ENCODE measurements at places on chromosomes 11 and 22.
A peak's percentile ranks its signal among the peaks of the same experiment; 100 is the strongest.

- no peak for DNase-seq
These were observed 110.6 kb downstream of the SGSM3 start for GRCh38 chr22:40480996-40481395.

DNA sequence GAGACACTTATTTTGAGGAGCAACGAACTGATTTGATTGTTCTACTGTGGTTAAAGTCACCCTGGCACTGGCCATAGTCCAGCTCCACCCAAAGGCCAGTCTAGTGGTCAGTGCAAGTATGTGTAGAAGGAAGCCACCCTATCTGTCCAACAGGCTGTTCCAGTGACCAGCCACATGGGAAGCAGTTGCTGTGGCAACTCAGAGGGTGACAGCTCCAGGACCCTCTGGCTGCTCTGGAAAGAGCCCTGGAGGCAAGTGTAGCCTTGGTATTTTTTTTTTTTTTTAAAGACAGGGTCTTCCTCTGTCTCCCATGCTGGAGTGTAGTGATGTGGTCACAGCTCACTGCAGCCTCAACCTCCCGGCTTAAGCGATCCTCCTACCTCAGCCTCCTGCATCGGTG, 27.8 kb downstream of the LMO1 start:
- DNase-seq, result no peak

DNA sequence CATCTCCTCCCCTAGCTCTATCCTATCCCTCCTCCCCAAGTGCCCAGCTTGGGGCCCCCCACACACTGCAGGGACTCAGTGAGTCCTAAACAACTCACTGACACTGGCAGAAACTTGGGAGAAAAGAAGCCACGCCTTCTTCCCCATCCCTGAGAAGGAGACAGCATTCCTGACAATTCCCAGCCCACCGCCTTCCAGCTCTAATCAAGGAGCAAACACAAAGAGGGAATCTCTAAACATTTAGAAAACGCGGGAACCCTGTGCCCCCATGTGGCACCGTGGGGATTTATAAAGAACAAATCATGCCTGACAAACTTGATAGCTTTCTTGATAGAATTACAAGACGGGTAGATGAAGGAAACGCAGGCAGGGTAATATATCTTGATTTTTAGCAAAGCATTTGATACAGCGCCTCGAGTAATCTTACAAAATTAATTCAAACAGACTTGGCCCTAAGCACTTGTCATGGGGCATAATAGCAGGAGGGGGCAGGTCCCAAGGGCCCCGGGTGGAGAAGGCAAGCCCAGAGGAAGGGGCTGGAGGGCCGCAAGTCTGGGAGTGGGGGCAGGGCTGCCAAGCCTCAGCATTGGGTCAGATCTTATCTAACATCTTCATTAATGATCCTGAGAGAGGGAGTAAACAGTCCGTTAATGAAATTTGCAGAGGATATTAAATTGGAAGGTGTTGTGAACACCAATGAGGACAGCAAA, 4.5 kb downstream of the CHST1 start:
- no peak for DNase-seq

DNA sequence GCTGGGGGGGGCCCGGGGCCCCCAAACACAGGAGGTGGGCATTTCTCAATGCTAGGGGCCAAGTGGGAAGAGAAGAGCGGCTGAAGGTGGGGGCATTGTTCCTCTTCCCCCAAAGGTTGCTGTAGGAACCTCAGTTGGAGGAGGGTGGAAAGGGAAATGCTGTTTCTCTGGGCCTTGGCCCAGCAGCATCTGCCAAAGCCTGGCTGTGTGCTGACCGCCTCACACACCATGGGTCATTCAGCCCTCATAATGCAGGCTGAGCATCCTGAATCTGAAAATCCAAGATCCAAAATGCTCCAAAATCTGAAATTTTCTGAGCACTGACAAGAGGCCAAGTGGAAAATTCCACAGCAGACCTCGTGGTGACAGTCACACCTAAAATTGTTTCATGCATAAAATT, 49.0 kb upstream of the BID start:
- no peak for DNase-seq

DNA sequence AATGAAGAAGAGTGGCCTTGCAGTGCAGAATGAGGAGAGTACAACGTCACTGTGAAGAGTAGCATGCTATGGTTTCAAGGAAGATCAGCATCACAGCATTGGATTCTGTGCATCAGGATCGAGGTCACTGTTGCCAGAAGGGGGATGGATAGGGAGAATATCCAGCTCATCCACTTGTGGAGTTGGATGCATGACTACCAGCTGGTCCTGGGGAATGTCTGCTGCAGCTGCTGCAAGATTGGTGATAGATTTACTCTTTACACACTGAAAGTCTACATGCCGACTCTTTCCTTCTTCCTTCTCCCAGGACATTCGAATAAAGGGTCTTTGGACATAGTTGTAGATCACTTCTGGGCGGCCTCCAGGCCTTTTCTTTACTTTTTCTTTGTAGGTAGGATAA, 74.3 kb downstream of the BTBD10 start:
- DNase-seq, result no peak

GRCh38 chr11:102589047-102589459, 36.1 kb downstream of the MMP20 start:
- no peak for DNase-seq

GRCh38 chr22:23223569-23224317, 43.4 kb downstream of the BCR start:
- DNase-seq, result no peak

- peak; percentile 63 for DNase-seq
These were observed 1.2 kb downstream of the CARNS1 start for GRCh38 chr11:67416416-67417335.

GRCh38 chr11:74169738-74170458, 904 bp downstream of the C2CD3 start:
- DNase-seq, result no peak

GRCh38 chr11:47222696-47223095, 7.9 kb downstream of the DDB2 start:
- no peak for DNase-seq

- no peak for DNase-seq
These were observed 1.2 kb upstream of the DUSP8 start for GRCh38 chr11:1573077-1573902.

DNA sequence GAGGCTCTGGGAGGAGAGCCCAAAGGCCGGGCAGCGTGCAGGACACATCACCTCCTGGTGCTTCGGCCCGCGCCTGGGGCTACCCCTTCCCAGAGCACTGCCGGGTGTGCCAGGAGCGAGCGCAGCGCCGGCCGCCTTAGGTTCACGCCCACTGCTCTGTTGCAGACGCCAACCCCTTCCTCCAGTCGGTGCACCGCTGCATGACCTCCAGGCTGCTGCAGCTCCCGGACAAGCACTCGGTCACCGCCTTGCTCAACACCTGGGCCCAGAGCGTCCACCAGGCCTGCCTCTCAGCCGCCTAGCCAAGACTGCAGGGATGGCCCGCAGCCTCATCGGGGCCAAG, 79.0 kb downstream of the MED15 start:
- DNase-seq, result no peak

GRCh38 chr11:32309530-32310213, 125.7 kb downstream of the WT1 start:
- no peak for DNase-seq

DNA sequence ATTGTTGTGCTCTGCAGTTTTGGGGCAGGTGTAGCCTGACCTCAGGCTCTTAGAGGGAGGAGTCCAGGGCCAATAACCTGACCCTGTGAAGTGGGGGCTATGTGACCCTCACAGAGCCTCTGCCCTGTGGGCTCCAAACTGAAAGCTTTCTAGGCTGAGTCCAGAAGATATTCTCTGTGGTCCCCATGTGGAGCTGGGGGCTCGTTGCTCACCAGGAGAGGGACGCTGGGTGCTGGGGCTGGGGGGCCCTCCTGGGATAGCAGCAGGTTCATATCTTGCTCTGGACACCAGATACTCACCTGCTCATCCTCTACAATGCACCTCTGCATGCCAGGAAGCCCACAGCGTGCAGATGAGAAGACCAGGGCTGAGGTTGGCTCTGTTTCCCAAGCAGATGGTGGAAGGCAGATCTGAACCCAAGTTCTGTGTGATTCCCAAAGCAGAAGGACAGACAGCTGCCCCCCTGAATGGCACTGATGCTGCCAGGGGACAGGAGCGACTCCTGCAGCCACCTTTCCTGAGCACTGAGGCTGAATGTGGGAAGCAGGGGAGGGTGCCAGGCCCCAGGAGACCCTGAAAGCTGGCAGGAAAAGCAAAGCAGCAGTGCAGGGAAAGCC, 1022.0 kb downstream of the TBC1D22A start:
- DNase-seq, result no peak

GRCh38 chr11:107043242-107044006, 25.1 kb upstream of the GUCY1A2 start:
- DNase-seq, result no peak

GRCh38 chr11:61473370-61474012, 35.1 kb upstream of the LRRC10B start:
- DNase-seq, result no peak

GRCh38 chr11:101552888-101553287, 30.9 kb downstream of the TRPC6 start:
- DNase-seq, result no peak

DNA sequence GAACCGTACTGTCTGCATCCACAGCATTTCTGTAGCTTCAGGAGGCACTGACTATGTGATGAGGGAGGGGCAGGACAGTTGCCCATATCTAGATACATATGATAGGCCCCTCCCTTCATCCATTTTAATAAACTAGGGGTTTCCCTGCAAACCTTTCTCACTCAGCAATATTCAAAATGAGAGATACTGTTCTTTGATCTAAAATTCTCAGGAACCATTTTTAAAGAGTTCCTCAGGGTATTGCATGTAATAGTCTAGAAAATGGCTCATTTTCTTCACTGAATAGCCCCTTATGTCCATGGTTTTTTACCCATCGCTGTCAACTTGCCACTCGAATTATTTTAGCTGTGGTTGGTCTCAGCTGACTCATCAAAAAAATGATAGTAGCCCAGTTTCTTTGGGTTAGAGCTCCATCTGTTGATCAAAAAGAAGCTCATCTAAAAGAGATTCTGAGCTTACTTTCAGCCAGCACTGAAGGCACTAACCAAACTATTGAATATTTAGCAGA, 37.0 kb upstream of the DNAJB7 start:
- DNase-seq, result no peak

DNA sequence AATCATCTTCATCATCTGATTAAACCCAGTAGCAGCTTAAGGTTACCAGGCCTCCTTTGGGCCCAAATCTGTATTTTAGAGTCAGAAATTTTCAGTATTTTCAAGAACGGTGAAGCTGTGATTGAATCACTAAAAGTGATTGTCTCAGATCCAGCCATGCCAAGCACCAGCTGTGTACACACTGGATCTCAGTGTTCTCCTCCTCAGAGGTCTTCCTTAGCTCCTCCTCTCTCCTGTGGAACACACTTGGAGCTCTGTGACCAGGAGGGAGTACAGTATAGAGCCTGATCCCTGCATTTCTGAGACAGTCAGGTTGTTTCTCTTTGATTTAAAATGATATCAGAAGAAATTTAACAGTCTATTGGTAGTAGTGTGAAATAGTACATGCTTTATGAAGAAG, 401.1 kb downstream of the NTM start:
- DNase-seq, result no peak

GRCh38 chr11:112886434-112887370, 74.5 kb upstream of the NCAM1 start:
- no peak for DNase-seq

GRCh38 chr11:85769771-85770170, 41.2 kb downstream of the SYTL2 start:
- DNase-seq, result no peak

- DNase-seq, result no peak
These were observed 203.7 kb downstream of the MN1 start for GRCh38 chr22:27597703-27598444.

DNA sequence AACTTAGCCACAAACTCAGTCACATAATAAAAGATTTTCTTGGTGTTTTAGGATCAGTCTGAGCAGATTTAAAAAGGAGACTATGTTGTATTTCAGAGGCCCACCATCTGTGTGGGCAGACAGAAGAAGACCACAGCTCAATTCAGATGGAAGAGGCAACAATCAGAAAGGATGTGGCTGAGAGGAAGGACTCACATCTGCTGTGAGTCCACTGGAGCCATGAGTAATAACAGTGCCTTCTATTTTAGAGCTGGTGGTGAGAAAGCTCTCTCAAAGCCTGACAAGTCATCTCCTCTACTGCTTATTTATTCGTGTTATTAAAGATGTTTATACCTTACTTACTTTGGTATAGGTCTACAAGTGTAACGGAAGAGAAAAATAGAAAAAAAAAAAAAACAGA, 357.2 kb downstream of the OPCML start:
- DNase-seq, result no peak

All from activated T-cell treated with anti-CD3 and anti-CD28 coated beads for 4 hours (primary cell).